ENCODE measurements at places on chromosomes 5 and 9.

- no peak for DNase-seq
Measured at GRCh38 chr9:117662651-117663050, 41.6 kb upstream of the TLR4 start.

DNA sequence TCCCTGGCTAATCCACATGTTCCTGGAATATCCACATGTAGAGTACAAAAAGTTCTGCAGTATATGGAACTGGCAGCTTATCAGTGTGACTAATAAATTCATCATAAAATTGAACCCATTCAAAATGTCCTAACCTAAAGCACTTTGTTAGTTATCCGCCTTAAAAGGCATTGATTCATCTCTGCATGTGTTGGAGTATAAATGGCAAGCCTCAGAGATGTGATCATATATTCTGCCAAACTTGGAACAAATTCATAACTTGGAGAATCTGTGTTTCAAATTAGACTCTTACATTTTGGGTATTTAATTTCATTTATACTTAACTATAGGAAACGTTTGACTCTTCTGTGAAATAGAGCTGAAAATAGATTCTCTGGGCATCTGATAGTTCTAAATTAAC, 25.2 kb upstream of the NREP start:
- DNase-seq, result no peak

DNA sequence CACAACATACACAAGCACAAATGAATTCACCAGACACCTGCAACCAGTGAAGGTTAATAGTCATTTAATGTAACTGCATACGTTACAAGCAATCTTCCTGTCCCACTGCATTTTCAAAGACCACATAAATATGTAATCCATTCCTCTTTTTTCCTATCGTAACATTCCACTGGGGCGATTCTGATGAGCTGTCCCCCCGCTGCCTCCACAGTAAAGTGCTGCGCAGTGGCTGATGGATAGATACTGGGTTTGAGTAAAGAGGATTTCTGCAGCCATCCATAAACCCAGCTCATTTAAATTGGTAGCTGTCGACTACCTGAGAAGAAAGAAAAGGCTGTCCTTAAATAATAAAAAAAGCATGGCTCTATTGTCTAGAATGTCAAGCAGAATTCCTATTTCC, 181.1 kb downstream of the SPOCK1 start:
- no peak for DNase-seq

- DNase-seq, result no peak
Measured at GRCh38 chr9:127079446-127080140, 42.8 kb downstream of the ANGPTL2 start.

DNA sequence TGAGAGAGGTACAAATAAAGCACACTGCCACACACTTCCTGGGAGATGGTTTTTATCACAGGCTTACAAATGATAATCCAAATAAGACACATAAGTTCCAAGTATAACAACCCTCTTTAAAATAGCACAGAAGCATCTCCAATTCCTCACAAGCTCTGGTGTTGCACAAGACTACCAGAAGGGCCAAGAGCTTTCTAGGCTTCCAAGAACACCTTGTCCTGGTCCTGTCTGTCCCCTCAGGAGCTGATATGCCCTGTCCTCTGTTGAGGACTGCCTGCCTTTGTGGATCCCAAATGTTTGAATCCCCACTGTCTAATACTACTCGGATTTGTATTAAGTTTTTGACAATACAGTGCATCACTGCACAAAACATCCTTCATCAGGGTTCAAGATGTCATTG, 110.1 kb downstream of the SPOCK1 start:
- no peak for DNase-seq

- peak; percentile 89 for DNase-seq
Measured at GRCh38 chr5:1294835-1295649, at the start of gene TERT. TSS of gene TERT (minus strand) at chr5:1295068. CDS start at chr5:1294989, 79 bp downstream.
